ENCODE measurements at places on chromosomes 4 and X.

GRCh38 chrX:110159865-110160264, 157.0 kb downstream of the TMEM164 start:
- no peak for DNase-seq

DNA sequence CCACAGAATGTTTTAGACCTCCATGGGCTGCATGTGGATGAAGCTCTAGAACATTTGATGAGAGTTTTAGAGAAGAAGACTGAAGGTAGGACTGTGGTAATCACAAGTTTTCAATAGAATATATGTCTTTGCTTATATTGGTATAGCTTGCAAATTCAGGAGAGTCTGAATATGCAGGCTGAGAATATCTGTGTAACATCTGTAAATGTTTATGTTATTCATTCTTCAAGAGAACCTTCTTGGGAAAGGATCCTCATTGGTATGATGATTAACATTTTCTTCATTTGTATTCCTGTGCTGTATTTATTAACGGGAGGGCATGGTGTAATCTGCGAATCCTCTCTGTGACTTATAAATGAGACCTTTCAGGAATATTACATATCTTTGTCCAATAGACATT, 52.1 kb upstream of the RHOH start:
- no peak for DNase-seq

DNA sequence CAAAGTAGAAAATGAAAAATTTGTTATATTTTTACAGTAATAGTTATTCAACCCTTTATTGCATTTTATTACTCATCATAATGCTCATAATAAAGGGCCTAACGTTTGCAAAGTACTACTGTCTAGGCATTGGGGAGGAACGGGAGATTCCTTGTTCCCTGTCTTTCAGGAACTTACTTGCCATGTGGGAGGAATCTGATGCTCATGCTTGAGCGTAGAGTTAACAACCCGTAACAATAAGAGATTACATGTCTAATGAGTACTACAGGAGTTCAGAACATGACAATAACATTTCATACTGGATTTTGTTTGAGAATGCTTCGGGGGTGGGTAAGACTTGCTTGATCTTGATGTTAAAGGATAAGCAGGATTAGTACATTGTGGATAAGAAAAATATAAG, 2.9 kb downstream of the CCSER1 start:
- DNase-seq: no peak

DNA sequence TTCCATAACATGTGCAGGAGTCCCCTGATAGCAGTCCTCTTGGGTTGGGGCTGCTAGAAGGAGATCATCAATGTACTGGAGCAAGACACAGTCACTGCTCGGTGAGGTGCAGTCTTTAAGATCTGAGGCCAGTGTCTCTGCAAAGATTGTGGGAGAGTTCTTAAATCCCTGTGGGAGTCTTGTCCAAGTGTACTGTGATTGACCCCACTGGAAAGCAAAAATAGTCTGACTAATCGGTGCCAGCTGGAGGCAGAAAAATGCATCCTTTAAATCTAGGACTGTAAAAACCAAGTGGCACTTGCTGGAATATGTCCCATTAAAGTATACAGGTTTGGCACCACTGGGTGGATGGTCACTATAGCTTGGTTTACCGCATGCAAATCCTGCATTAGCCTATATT, 31.1 kb downstream of the SULT1E1 start:
- DNase-seq: peak; percentile 28
